WTC11 (cell line): ENCODE measurements at places on chromosomes 7 and 10. TPM values are rescaled to one million over a fixed set of nuclear protein-coding genes. Genes with fewer than 3 reads are reported as not detected.

The FAM24B gene
- total RNA-seq: 3.7 to 5.3 TPM (median 4.7 TPM) in 3 replicates

GRCh38 chr10:26486990-26487850 is 49.1 kb downstream of the APBB1IP start:
- DNase-seq: no peak

The ZNF425 gene
- total RNA-seq: 3.8 to 5.8 TPM (median 4.9 TPM) in 3 replicates

DNA sequence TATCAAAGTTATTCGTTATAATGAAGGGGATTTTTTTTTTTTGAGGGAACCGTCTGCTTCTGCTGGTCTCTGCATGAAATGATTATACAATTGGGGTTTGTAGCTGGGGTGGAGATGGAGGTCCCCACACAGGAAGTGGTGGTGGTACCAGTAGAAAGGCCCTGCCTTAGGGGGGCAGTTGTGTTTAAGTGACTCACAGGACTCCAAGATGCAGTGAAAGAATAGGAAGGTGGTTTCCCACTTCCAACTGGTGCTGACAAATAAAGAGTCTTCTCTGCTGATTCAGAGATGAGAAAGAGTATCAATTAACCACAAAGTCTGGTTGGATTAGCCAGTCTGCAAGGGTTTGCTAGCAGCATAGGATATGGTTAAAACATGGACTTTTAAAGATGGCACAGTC is 376.0 kb downstream of the SORCS3 start:
- no peak for DNase-seq

- no peak for DNase-seq
Measured at GRCh38 chr7:47659664-47660462, 78.0 kb upstream of the TNS3 start.

The HTR5A gene
- not detected in 3 replicates for total RNA-seq

The SEC24C gene
- 64.2 to 74.2 TPM (median 64.5 TPM) in 3 replicates for total RNA-seq

- no peak for DNase-seq
Measured at GRCh38 chr10:61211468-61211867, 241.7 kb downstream of the TMEM26 start.

The SUMF2 gene
- 99.6 to 105 TPM (median 99.6 TPM) in 3 replicates for total RNA-seq

- DNase-seq: no peak
Measured at GRCh38 chr10:95793401-95794045, 37.6 kb downstream of the ENTPD1 start.

DNA sequence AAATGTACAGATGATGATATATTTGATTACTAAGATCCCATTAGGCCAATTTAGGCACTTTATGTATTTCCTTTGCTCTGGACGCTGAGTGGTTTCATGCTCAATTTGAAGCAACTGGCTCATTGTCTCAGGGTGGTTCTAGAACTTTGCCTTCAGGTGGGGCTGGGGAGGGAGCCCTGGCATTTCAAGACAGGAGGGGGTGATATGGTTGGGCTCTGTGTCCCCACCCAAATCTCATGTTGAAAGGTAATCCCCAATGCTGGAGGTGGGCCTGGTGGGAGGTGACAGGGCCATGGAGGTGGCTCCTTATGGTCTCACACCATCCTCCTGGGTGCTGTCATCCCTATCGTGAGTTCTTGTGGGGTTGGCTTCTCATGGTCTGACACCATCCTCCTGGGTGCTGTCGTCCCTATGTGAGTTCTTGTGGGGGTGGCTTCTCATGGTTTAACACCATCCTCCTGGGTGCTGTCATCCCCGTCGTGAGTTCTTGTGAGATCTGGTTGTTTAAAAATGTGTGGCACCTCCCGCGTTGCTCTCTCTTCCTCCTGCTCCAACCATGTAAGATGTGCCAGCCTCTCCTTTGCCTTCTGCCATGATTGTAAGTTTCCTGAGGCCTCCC is 151.5 kb upstream of the KLF6 start:
- DNase-seq: no peak
